Fibroblast of pulmonary artery (primary cell): ENCODE measurements at places on chromosomes 7 and 10.

DNA sequence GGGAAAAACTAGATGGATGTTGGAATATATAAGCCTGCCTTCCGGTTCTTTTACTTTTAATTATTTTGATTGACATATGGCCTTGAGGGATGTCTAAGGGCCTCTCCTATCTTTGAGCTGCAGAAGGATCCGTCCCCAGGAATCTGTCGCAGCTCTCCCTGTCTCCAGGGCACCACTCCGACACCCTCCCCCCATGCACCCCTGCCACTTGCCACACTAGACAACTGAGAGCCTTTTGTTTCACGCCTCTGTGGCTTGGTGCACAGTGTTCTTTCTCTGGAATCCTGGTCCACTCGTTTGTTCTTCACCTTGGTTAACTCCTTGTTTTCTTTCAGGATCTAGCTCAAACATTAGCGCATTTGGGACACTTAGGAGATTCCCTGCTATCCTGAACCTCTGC is 124.1 kb upstream of the EFCAB10 start:
- no peak for DNase-seq

GRCh38 chr10:132299371-132300336 is 8.1 kb downstream of the STK32C start:
- no peak for DNase-seq

DNA sequence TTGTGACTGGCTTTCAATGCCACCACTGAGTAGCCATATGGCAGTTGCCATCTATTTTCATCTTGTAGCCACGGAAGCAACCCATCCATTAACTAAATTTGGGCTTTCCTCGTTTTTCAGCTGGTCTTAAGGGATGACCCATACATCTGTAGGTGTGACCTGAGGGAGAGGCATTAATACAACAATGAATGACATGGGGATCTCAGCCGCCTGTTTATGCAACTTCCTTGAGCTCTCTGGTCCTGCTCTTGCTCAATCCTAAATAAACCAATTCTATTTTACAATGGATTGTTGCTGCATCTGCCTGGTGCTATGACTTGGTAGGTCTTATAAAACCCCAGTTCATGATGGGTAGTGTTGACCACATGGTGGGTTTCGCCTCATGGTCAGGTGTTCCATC is 21.9 kb upstream of the ADAM22 start:
- peak; percentile 7 for DNase-seq

GRCh38 chr10:70568781-70569495 is 33.6 kb downstream of the PRF1 start:
- DNase-seq = no peak

- peak; percentile 62 for DNase-seq
Measured at GRCh38 chr10:17616403-17617030, 657 bp downstream of the HACD1 start.

DNA sequence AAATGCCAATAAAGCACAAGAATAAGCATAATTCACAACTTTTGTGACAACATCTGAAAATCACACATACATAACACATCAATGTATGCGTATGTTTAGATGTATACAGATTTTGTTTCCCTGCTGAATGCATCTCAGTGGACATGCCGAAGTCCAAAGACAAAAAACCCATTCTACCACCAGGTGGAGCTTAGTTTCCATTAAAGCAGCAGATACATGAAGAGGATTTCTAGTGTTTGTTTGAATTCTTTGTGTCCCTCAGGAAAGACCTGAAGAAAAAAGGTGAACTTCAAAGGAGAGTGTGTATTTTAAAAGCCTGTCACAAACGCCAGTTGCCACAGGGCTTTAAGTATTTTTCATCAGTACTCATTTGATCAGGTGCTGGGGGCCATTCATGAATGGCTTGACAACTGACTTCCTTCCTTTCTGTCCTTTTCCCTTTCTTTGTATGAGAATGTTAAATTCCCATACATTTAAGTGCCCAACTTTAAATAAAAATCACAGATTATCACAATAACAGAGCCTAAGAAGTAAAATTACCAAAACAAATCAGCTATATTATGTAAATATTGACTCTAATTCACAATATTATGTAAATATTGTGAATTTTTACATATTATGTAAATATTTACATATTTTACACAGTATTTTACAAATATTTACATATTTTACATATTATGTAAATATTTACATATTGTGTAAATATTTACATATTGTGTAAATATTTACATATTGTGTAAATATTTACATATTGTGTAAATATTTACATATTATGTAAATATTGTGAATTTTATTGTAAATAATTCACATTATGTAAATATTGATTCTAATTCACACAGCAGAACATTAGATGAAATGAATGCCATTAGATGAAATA is 343.0 kb downstream of the CRPPA start:
- DNase-seq = peak; percentile 87

- DNase-seq = peak; percentile 70
Measured at GRCh38 chr7:18515067-18515466, 19.5 kb downstream of the HDAC9 start.

- no peak for DNase-seq
Measured at GRCh38 chr7:119270644-119271043, 1002.3 kb upstream of the KCND2 start.

DNA sequence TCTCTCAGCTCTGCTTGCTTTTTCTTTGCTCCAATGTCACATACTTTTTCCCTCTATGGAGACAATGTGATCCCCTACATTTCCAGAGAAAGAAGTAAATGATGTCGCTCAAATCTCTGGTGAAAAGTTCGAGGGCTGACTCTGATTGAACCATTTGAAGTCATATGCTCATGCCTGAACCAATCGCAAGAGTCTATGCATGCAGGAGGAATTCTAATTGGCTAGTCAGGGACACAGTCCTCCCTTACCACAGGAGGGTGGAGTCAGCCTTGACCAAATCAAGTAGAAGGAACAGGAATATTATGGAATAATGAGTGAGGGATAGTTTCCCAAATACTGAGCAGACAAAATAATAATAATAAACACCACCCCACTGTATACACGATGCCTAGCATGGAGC is 96.8 kb downstream of the PRLHR start:
- DNase-seq = no peak

DNA sequence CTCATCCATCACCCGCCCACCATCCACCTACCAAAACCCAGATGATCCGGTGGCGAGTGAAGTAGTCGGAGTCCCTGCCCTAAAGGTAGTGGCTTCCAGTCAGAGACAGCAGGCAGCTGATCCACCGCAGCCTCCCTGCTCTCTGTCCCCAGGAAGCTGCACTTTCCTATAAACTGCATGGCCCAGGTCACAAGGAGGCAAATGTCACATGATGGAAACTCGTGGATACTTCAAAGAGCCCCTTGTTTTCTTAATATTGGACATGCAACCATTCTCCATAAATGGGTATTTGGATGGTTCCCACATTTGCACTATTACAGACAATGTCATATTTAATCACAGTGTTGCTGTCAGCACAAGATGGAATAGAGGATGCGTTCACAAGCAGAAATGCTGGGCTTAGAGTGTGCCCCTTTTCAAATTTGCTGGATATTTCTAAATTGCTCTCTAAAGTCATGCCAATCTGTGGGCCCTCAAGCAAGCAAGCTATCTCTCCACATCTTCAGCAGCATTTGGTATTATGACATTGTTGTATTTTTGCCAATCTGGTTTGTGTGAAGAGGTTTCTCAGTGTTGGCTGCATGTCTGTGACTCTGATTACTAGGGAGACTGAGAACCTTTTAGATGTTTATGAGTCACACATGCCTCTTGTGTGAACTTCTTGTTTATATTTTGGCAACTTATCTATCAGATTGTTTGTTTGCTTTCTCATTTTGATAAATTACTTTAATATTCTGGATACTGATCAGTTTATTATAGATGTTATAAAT is 822.0 kb downstream of the TNS3 start:
- DNase-seq = peak; percentile 55

DNA sequence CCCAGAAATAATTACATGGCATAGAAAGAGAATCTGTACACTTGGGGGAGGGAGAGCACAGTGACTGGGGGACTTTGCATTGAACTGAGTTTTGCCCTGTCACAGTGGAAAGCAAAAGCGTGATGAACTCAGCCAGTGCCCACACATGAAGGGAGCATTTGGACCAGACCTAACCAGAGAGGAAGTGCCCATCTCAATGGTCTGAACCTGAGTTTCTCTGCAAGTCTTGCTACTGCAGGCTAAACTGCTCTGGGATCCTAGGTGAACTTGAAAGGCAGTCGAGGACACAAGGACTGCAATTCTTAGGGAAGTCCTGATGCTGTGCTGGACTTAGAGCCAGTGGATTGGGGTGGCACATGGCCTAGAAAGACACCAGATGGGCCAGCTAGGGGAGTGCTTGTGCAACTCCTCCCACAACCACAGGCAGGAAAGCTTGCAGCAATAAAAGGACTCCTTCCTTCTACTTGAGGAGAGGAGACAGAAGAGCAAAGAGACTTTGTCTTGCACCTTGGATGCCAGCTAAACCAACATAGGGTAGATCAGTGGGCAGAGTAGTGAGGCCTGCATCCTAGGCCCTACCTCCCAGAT is 259.0 kb downstream of the GRM8 start:
- DNase-seq = no peak

GRCh38 chr10:6473901-6474370 is 106.1 kb downstream of the PRKCQ start:
- no peak for DNase-seq
